ENCODE measurements at places on chromosomes 3 and 15.

- no peak for DNase-seq
These were observed 71.2 kb downstream of the ARHGAP31 start for GRCh38 chr3:119365418-119365817.

GRCh38 chr3:107798381-107798780 lies 275.6 kb downstream of the BBX start:
- DNase-seq = no peak

DNA sequence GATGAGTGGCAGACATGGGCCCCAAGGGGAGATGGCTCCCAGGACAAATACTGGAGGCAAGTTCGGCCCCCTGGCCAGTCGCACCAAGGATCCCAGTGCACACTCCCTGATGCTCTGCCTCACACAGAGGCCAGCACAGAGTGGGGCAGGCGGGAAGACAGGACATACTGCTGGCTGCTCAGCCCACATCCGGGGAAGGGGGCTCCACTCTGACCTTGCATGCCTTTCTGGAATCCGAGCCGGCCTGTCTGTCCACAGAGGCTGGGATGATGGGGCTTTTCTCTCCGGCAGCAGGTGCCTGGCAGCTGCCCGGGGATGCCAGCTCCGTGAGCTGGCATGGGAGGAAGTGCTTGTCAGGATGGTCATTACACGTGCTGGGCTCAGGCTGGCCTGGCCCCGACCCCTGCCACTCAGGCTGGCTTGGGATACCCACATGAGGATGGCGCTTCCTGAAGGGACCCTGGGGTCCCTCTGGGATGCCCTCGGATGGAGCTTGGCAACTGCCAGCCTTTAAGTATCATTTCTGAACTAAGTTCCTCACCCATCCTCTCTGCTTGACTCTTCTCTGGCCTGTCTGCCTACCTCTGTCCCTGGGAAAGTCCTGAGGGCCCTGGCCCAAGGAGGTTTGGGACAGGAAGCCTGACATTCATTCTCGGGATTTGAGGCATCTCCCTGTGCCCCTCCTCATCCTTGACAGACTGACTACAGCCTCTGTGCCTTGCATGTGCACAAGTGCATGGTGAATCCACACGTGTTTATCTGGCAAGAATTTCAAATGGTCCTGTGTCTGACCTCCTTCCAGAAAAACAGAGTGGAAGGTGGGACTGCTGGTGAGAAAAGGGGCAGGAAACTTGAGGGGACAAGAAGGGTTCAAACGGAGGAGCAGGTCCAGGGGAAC lies 46.5 kb downstream of the EXOG start:
- no peak for DNase-seq

DNA sequence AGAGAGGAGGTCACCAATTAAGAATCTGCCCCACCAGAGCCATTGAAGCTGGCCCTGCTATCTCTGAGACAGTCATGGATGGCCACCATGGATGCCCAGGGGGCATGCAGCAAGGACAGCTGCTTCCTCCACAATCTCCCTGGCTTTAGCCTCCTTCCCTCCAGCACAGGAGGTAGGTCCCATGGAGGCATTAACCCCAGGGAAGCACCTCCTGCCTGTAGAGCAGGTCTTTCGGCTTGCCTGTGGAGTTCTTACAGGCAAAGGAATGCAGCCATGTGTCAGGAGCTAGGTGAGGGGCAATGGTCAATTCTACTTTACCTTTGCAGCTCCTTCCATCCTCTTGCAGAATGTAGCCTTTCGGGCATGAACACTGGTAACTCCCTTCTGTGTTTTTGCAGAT lies 93.8 kb downstream of the DUT start:
- no peak for DNase-seq

- no peak for DNase-seq
These were observed 159.1 kb downstream of the ATG7 start for GRCh38 chr3:11431319-11431718.

- no peak for DNase-seq
These were observed 95.3 kb upstream of the OXTR start for GRCh38 chr3:8864402-8865350.

GRCh38 chr3:125107363-125107762 lies 51.6 kb upstream of the HEG1 start:
- no peak for DNase-seq

DNA sequence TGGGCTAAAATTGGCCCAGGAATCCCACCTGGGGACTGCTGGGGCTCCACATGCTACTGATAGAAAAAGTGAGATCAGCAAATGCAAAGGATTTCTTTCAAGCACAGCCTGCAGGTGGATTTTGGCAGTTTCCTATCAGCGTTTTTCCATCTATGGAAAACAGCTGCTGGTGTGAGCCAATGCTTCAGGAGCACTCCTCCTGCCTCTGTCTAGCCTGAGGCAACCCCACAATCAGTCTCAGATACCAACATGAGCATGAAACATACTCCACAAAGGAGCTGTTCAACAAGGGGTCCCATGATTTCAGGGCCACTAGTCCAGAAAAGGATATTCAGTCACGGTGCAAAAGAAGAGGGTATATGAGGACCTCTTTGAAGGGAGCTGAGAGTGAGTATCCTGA lies 311.5 kb upstream of the THBS1 start:
- DNase-seq = no peak

DNA sequence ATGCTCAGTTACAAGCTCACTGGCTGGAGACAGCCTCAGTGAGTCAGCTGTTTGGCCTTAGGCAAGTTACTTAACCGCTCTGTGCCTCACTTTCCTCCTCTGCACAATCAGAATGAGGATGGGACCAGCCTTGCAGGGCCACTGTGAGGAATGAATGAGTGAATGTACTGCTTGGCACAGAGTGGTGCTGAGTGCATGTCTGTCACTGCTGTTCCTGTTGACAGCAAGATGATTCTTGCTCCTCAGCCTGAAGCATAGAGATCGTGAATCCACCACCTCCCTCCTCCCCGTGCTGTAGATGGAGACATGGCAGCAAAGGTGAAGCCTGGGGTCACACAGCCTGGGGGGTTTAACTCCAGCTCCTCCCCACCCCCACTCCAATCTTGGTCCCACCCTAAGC lies 14.6 kb upstream of the GRIP2 start:
- no peak for DNase-seq

DNA sequence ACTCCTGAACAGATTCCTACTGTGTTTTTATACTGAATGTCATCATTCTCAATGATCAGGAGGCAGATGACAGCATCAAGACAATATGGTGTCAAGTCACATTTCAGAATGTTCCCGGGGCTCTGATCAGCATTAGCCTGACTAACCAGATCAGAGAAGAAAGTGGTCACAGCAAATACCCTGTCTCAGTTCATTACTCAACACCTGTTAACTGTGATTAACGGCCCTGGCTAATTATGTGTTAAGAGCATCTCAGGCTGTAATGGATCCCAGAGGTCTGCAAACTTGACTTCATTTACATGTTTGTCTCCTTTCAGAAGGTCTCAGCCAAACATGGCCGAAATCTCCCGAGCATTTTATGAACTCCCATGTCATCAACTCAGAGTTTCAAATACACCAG lies 833.7 kb downstream of the FHIT start:
- DNase-seq = no peak

DNA sequence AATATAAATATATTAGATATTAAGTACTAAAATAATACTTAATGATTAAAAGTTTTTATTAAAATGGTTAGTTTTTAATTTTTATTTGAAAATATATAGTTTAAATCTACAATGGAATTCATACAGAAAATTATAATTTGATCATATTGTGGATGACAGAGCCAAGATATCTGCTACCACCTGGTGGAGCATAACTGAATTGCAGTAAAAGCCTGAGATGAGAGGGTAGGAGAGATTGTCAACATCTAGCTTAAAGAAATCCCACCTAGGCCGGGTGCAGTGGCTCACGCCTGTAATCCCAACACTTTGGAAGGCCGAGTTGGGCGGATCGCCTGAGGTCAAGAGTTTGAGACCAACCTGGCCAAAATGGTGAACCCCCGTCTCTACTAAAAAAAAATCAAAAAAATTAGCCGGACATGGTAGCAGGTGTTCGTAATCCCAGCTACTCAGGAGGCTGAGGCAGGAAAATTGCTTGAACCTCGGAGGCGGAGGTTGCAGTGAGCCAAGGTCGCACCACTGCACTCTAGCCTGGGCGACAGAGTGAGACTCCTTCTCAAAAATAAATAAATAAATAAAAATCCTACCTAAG lies 25.1 kb upstream of the CSTA start:
- DNase-seq = no peak

DNA sequence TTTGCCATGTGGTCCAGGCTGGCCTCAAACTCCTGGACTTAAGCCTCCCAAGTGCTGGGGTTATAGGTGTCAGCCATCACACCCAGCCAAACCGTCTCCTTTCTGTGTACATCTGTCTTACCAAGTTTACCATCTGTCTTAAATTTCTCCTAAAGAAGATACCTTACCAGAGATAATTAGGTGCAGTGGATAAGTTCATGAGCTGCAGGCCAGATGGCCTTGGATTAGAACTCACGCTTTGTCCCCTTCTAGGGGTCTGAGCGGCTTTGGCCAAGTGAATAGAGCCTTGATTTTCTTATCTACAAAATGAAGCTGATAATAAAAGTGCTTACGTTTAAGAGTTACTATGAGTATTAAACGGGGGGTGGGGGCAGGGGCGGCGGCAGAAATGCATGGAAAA lies 103.9 kb downstream of the SUCLG2 start:
- no peak for DNase-seq

GRCh38 chr3:188234132-188234531 lies 80.2 kb downstream of the LPP start:
- no peak for DNase-seq
